ENCODE measurements at places on chromosomes 12 and 14. TPM values are rescaled to one million over a fixed set of nuclear protein-coding genes. Genes with fewer than 3 reads are reported as not detected.

The FAM186B gene
- total RNA-seq, result 0.74 TPM

The RAPGEF3 gene
- 1.4 TPM for total RNA-seq

The PRORP gene
- total RNA-seq, result 36.0 TPM

The RTL1 gene
- not detected for total RNA-seq

The SPTB gene
- 0.70 TPM for total RNA-seq

The CCDC85C gene
- total RNA-seq, result 11.3 TPM

The CCDC196 gene
- total RNA-seq, result not detected

The KLRK1 gene
- 18.9 TPM for total RNA-seq

The KRT72 gene
- 2.3 TPM for total RNA-seq

The TOMM20L gene
- not detected for total RNA-seq

- H3K4me3 ChIP-seq, result no peak overlapping the region
- no peak for DNase-seq
- H3K27me3 ChIP-seq, result peaks cover 6% of the 10 kb centered on the region
- no peaks in the 10 kb centered on the region for H3K4me1 ChIP-seq
- H3K36me3 ChIP-seq, result no peaks in the 10 kb centered on the region
These were observed 1484.9 kb upstream of the TMEM132C start for GRCh38 chr12:126782083-126782482.

GRCh38 chr12:29389295-29389919, 8.4 kb upstream of the ERGIC2 start:
- no peak for DNase-seq
- peak overlapping the region; percentile 99 for H3K27ac ChIP-seq
- H3K27me3 ChIP-seq, result no peaks in the 10 kb centered on the region
- H3K4me1 ChIP-seq, result peaks cover 17% of the 10 kb centered on the region
- no peaks in the 10 kb centered on the region for H3K36me3 ChIP-seq

- H3K27ac ChIP-seq, result no peak overlapping the region
- DNase-seq, result peak; percentile 28
- H3K4me3 ChIP-seq, result peak overlapping the region; percentile 60
- peaks cover 18% of the 10 kb centered on the region for H3K27me3 ChIP-seq
These were observed 268.8 kb downstream of the ADGRD1 start for GRCh38 chr12:131222329-131223139.

GRCh38 chr14:58107947-58108552, 44.0 kb downstream of the ARMH4 start:
- peak overlapping the region; percentile 12 for H3K27ac ChIP-seq
- H3K27me3 ChIP-seq, result peaks cover 12% of the 10 kb centered on the region
- peaks cover 8% of the 10 kb centered on the region for H3K4me1 ChIP-seq
- H3K4me3 ChIP-seq, result no peak overlapping the region
- peak; percentile 37 for DNase-seq

DNA sequence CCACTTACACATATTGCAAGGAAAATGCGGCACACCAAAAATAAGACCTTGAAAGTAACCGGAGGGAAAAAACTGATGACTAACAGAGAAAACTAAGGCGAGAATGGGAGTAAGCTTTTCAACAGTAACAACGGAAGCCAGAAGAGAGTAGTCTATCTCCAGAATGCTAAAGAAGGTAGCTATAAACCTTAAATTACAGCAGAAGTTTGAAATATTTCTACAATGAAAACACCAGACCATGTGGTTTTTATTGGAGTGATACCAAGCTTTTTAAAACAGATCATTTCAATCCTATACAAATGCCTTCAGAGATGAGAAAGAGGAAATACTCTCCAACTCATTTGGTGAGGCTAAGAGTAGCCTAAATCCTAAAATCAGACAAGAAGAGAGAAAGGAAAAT, 209.5 kb downstream of the ANO6 start:
- DNase-seq, result no peak
- H3K4me1 ChIP-seq, result peaks cover 10% of the 10 kb centered on the region
- peaks cover 8% of the 10 kb centered on the region for H3K36me3 ChIP-seq
- H3K27me3 ChIP-seq, result no peaks in the 10 kb centered on the region
- no peak overlapping the region for H3K27ac ChIP-seq
- H3K4me3 ChIP-seq, result no peak overlapping the region

GRCh38 chr12:25855716-25856115, 102.8 kb upstream of the RASSF8 start:
- DNase-seq, result no peak
- no peak overlapping the region for H3K4me3 ChIP-seq
- no peaks in the 10 kb centered on the region for H3K36me3 ChIP-seq
- peaks cover 5% of the 10 kb centered on the region for H3K27me3 ChIP-seq
- peaks cover 21% of the 10 kb centered on the region for H3K4me1 ChIP-seq
- no peak overlapping the region for H3K27ac ChIP-seq

DNA sequence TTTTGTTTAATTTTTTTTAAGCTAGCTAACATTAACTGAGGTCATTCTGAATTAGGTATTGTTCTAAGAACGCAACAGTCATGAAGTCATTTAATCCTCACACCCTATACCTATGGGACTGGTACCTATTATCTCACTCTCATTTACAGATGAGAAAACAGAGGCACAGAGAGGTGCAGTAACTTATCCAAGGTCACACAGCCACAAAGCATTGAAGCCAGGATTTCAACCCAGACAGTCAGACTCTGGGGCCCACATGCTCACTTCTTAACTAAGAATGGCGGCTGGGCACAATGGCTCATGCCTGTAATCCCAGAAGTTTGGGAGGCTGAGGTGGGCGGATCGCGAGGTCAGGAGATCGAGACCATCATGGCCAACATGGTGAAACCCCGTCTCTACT, 15.0 kb upstream of the DTX1 start:
- H3K4me3 ChIP-seq, result no peak overlapping the region
- no peaks in the 10 kb centered on the region for H3K27me3 ChIP-seq
- H3K27ac ChIP-seq, result no peak overlapping the region
- DNase-seq, result no peak

DNA sequence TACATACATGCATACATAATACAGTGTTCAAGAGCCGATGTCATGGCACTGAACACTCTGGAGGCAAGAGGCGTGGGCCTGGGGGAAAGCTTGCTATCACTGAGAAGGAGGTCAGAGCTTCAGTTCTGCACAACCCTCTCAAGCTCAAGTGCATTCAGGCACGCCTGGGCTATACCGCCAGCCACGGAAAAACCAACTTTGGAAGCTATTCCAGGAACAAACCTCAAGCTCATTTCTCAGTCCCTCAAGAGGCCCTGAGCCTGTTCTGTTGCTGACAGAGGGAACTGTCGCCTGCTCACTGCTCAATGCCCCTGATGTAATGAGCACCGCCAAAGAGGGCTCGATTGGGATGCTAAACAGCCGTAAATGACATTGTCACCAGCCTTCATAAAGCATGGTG, 9.2 kb downstream of the NOS1 start:
- no peak for DNase-seq
- no peaks in the 10 kb centered on the region for H3K36me3 ChIP-seq
- H3K4me1 ChIP-seq, result no peaks in the 10 kb centered on the region
- H3K4me3 ChIP-seq, result no peak overlapping the region
- peaks cover 5% of the 10 kb centered on the region for H3K27me3 ChIP-seq

DNA sequence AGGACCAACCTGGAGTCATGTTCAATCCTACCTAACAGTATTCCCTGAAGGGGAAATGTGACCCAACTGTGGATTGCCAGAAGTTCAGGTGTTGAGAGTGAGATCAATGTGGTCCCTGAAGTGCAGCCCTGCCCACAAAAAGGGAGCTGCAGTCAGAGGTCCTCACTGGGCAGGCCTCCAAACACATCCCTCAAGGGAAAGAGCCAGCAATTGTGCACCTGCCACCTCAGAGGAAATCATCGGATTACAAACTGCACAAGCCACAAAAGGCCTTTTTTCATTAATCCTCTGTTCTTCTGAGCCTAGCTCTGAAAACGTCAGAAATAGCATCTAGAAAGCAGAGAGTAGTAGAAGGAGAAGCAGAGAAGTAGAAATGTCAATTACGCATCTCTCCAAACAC, 10.8 kb upstream of the MDM1 start:
- no peak overlapping the region for H3K4me3 ChIP-seq
- no peak overlapping the region for H3K27ac ChIP-seq
- H3K36me3 ChIP-seq, result no peaks in the 10 kb centered on the region
- H3K4me1 ChIP-seq, result peaks cover 18% of the 10 kb centered on the region
- H3K27me3 ChIP-seq, result peaks cover 33% of the 10 kb centered on the region

DNA sequence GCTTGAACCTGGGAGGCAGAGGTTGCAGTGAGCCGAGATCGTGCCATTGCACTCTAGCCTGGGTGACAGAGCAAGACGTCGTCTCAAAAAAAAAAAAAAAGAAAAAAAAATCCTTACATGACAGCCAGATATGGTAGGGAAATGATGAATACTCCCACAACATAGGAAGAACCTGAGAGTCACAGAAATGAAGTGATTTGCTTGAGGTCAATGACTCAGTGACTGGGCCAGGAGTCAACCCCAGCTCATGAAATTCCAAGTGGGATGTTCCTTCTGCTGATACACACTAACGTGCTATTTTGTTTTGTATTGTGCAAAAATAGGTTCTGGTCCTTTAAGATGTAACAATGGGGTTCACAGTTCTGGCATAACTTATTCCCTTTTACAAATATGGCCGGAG, 9.0 kb downstream of the RHOF start:
- peak overlapping the region; percentile 95 for H3K27ac ChIP-seq
- H3K4me1 ChIP-seq, result peaks cover 92% of the 10 kb centered on the region
- DNase-seq, result no peak

DNA sequence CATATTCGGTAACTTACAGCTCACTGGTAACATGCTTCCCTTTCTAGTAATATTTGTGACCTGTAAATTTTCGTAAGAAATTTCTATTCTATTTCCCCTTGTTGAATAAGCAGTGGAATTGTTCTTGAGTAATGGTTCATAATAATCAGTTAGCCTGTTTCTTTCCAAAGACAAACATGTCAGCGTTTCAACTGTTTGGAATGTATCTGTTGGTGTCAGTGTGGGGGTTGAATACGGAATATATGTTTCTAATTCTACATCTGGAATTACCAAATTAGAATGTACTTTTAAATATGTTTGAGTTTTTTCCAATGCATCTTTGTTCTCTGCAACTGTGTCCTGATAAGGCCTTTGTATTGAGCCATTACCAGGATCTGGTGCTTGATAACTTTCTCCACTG, 2.0 kb downstream of the BBS10 start:
- no peaks in the 10 kb centered on the region for H3K36me3 ChIP-seq
- H3K4me1 ChIP-seq, result peaks cover 38% of the 10 kb centered on the region
- H3K27me3 ChIP-seq, result no peaks in the 10 kb centered on the region
- no peak overlapping the region for H3K4me3 ChIP-seq
- H3K27ac ChIP-seq, result no peak overlapping the region

GRCh38 chr12:61985830-61986229, 274.4 kb upstream of the USP15 start:
- no peak for DNase-seq
- H3K27me3 ChIP-seq, result no peaks in the 10 kb centered on the region
- H3K36me3 ChIP-seq, result no peaks in the 10 kb centered on the region
- no peaks in the 10 kb centered on the region for H3K4me1 ChIP-seq
- H3K27ac ChIP-seq, result no peak overlapping the region

GRCh38 chr14:100955201-100955600, 51.7 kb upstream of the RTL1 start:
- DNase-seq, result no peak
- peaks cover 6% of the 10 kb centered on the region for H3K27me3 ChIP-seq
- H3K4me1 ChIP-seq, result no peaks in the 10 kb centered on the region
- H3K4me3 ChIP-seq, result no peak overlapping the region
- no peak overlapping the region for H3K27ac ChIP-seq

DNA sequence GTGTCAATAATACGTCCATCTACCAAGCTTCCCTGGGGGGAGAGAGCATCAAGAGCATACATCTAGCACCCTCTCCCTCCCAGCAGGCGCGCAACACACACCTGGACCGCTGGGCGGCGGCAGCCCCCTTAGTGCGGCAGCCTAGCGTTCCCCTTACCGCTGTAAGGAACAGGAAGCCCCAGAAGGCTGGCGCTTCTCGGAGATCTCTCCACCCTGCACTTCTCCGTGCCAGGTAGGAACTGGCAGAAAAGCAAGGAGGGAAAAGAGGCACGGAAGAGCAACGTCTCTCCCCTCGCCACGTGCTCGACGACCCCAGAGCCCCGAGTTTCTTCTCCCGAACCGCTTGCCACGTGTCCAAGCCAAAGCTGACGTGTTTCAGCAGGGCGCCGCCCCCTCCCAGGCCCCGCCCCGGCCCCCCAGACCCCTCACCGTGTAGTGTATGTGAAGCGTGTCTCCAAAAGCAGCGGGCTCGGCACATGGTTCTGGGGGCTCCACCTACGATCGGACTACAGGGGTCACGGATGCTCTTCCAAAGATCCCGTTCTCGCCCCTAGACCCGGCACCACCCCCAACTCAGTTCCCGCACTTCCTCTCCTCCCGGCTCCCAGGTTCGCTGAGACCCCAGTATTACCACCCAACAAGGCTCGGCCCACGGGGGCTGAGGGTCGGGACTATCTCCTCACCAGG, 532 bp downstream of the FKBP11 start:
- H3K27me3 ChIP-seq, result no peaks in the 10 kb centered on the region
- DNase-seq, result peak; percentile 80
- peaks cover 54% of the 10 kb centered on the region for H3K4me1 ChIP-seq
- peaks cover 7% of the 10 kb centered on the region for H3K36me3 ChIP-seq
- H3K27ac ChIP-seq, result peak overlapping the region; percentile 94

DNA sequence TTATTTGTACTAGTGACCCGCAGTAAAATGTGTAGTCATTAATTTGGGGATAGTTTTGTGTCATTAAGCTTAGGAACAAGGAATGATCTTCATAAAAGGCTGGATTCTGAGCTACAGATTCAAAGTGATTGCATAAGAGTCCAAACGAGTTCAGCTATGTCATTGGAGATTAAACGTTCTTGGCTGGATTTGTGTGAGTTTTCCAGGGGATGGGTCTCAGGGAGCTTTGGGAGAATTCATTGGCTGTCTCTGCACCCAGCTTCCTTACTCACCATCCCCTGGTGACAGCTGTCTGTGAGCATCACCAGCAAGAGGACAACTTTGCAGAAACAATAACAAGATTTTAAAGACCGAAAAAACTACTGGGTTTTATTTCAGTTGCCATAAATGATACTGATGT, 130.4 kb downstream of the DAAM1 start:
- H3K27me3 ChIP-seq, result no peaks in the 10 kb centered on the region
- no peaks in the 10 kb centered on the region for H3K4me1 ChIP-seq
- DNase-seq, result no peak

GRCh38 chr12:100267603-100268281, 765 bp downstream of the SCYL2 start:
- peaks cover 2% of the 10 kb centered on the region for H3K36me3 ChIP-seq
- H3K27ac ChIP-seq, result peak overlapping the region; percentile 87

- no peak overlapping the region for H3K27ac ChIP-seq
- H3K4me1 ChIP-seq, result no peaks in the 10 kb centered on the region
- no peaks in the 10 kb centered on the region for H3K36me3 ChIP-seq
- H3K4me3 ChIP-seq, result no peak overlapping the region
- no peak for DNase-seq
- no peaks in the 10 kb centered on the region for H3K27me3 ChIP-seq
These were observed 336.4 kb downstream of the FOXG1 start for GRCh38 chr14:29102996-29103395.

- peaks cover 52% of the 10 kb centered on the region for H3K4me1 ChIP-seq
- H3K27ac ChIP-seq, result peak overlapping the region; percentile 99
- H3K36me3 ChIP-seq, result peaks cover 12% of the 10 kb centered on the region
- H3K4me3 ChIP-seq, result peak overlapping the region; percentile 97
These were observed 1.7 kb downstream of the SUPT16H start for GRCh38 chr14:21382095-21382494.

- H3K36me3 ChIP-seq, result peaks cover 9% of the 10 kb centered on the region
- H3K4me1 ChIP-seq, result peaks cover 5% of the 10 kb centered on the region
- no peak overlapping the region for H3K4me3 ChIP-seq
These were observed 149.7 kb downstream of the AEBP2 start for GRCh38 chr12:19588951-19589350.
